Diencephalon (tissue), 1 donor: ENCODE measurements at places on chromosomes 11 and 22. TPM values are rescaled to one million over a fixed set of nuclear protein-coding genes. Genes with fewer than 3 reads are reported as not detected.

The AMOTL1 gene
- 39.0 TPM for total RNA-seq

The PLAAT5 gene
- 5.5 TPM for total RNA-seq

The C22orf42 gene
- 24.7 TPM for total RNA-seq

The HOATZ gene
- 7.2 TPM for total RNA-seq

The FBLN1 gene
- 27.0 TPM for total RNA-seq

The KCNE3 gene
- 3.7 TPM for total RNA-seq

The GDPD4 gene
- not detected for total RNA-seq

The GALNT18 gene
- 23.5 TPM for total RNA-seq

The UQCC3 gene
- 5.5 TPM for total RNA-seq

The TCN1 gene
- not detected for total RNA-seq

The OR6A2 gene
- total RNA-seq = 1.8 TPM

The EMSY gene
- total RNA-seq = 32.5 TPM

The MS4A2 gene
- total RNA-seq = under 0.01 TPM

The EIF4G2 gene
- 995 TPM for total RNA-seq

The HIRA gene
- 26.8 TPM for total RNA-seq
